ENCODE measurements at places on chromosomes 3 and 15. TPM values are rescaled to one million over a fixed set of nuclear protein-coding genes. Genes with fewer than 3 reads are reported as not detected.

RNF168 gene
- total RNA-seq = 24.1 TPM

VWA5B2 gene
- total RNA-seq = not detected

HOMER2 gene
- total RNA-seq = 39.0 TPM

CFAP44 gene
- total RNA-seq = 5.5 TPM

TERC gene
- total RNA-seq = 32.6 TPM

CDC25A gene
- 8.2 TPM for total RNA-seq

CCR8 gene
- not detected for total RNA-seq

TMEM207 gene
- total RNA-seq = not detected

STRC gene
- total RNA-seq = 0.71 TPM

CNTN6 gene
- total RNA-seq = not detected

C3orf22 gene
- not detected for total RNA-seq

TXNRD3 gene
- 9.5 TPM for total RNA-seq
